ENCODE measurements at places on chromosomes 4 and X.

- DNase-seq: no peak
Observed at GRCh38 chrX:47229427-47229826, 3.4 kb upstream of the USP11 start.

GRCh38 chr4:34939073-34939472 lies 1305.2 kb downstream of the ARAP2 start:
- DNase-seq: no peak

- DNase-seq: no peak
Observed at GRCh38 chr4:141346144-141346543, 125.4 kb downstream of the ZNF330 start.

GRCh38 chrX:16466640-16467432 lies 183.1 kb upstream of the S100G start:
- DNase-seq: no peak

DNA sequence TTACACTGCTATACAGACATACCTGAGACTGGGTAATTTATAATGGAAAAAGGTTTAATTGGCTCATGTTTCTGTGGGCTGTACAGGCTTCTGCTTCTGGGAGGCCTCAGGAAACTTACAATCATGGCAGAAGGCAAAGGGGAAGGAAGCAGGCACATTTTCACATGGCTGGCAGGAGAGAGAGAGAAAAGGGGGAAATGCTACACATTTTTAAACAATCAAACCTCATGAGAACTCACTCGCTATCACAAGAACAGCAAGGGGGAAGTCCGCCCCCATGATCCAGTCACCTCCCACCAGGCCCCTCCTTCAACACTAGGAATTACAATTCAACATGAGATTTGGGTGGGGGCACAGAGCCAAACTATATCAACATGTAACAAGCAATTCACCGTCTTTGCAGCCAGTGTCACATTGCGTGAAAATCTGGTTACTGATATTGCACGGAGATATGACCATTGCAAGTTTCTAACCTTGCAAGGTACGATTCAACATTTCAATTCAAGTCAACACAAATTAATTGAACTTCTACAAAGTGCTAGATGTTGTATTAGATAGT lies 61.7 kb upstream of the RELL1 start:
- no peak for DNase-seq

Measured in activated naive CD4-positive, alpha-beta T cell treated with Interleukin-2 at 50 U/mL for 16 hours (primary cell).